Umbilical cord (tissue), 2 donors: ENCODE measurements at places on chromosomes 1 and 21.

DNA sequence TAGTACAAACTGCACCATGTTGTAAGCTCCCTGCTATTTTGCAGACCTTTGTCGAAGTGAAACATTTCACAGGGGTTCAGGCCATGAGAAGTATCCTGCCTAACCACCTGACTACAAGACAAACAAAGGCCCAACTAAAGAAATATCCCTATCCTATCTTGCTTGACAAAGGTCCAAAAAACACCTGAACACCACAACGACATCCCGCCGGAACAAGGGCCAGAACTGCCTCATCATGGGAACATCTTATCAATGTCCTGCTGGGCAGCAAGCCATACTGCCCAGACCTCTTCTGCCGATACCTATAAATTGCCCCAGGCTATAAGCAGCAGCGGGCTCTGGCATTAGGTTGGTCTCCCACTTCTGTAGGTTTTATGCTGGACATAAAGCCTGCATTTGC, 12.3 kb downstream of the MYSM1 start:
- DNase-seq = no peak

DNA sequence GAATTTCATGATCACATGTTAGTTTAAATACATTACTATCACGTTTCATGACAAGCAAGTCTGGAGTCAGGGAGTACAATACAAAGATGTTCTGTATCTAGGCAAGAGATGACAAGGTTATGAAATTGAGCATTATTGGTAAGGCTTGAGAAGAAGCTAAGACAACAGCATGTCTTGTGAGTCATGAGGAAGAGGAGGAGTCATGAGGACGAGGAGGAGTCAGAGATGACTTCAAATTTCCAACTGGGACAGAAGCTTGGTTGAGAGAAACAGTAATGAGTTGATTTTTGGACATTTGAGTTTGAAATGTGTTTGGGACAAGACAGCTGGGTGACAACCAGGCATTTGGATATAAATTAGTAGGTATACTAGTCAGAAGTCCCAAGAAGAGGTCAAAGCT, 4.3 kb upstream of the UBE2U start:
- no peak for DNase-seq

GRCh38 chr1:211614615-211615014, 35.7 kb upstream of the SLC30A1 start:
- no peak for DNase-seq

GRCh38 chr21:44021064-44021463, 9.0 kb downstream of the TRAPPC10 start:
- no peak for DNase-seq

DNA sequence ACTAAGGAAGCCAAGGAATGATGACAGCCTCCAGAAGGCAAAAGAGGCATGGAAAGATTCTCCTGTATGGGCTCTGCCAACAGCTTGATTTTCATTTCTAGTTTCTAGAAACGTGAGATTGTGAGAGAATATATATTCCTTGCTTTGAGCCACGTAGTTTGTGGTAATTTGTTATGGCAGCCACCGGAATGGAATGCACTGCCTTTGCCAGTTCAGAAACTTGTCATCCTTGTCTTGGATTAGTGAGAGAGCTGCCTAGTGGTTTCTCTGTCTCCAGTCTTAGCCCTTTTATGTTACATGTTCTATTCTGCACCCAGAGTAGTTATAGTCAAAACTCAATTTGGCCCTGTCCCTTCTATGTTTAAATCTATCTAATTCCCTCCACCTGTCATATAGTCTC, 216.0 kb upstream of the PTGFR start:
- DNase-seq = no peak

DNA sequence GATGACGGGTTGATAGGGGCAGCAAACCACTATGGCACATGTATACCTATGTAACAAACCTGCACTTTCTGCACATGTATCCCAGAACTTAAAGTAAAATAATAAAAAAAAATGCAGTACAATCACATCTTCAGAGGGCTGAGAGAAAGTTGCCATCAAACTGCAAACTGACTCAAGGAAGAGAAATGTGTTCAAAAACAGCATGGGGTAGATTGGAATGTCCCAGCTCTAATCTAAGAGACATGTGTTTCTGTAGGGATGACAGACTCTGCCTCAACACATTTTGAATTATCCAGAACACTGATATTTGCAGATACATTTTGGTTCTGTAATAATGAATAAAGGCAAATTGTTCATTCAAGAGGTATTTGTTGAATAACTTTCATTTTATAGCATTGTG, 171.2 kb upstream of the RUNX1 start:
- no peak for DNase-seq

GRCh38 chr1:71532343-71532742, 451.5 kb upstream of the ZRANB2 start:
- DNase-seq = no peak

GRCh38 chr1:173084292-173084691, 33.6 kb upstream of the TNFSF18 start:
- no peak for DNase-seq

DNA sequence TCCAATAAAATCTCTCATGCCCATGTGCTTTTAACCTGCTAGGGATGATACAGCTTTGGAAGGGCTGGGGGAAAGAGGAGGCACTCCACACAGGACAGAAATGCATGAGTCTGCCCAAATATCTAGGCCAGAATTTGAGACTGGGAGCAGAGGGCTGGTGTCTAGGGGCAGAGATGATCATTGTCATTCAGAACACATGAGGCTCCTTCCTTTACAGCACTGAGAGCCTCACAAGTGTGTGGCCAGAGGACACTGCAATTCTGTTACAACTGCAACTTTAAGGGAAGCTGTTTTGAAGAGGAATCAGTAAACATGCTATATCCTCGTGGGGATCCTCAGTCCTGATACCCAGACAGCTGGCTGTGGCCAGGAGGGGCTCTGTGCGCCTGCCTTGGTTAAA, 541.3 kb downstream of the OMA1 start:
- DNase-seq = no peak

DNA sequence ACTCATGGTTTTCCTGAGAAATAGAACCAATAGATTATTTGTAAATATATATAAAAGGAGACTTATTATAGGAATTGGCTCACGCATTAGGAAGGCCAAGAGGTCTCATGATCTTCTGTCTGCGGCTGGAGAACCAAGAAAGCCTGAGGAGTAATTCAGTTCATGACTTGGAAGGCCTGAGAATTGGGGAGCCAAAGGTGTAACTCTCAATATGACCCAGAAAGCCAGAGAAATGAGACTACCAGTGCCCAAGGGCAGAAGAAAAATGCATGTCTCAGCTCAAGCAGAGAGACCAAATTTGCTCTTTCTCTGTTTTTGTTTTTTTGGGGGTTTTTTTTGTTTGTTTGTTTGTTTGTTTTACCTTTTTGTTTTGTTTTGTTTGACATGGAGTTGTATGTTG, 19.5 kb downstream of the SLAMF7 start:
- no peak for DNase-seq

- DNase-seq = no peak
These were observed 348.8 kb downstream of the RYR2 start for GRCh38 chr1:237390823-237391222.

DNA sequence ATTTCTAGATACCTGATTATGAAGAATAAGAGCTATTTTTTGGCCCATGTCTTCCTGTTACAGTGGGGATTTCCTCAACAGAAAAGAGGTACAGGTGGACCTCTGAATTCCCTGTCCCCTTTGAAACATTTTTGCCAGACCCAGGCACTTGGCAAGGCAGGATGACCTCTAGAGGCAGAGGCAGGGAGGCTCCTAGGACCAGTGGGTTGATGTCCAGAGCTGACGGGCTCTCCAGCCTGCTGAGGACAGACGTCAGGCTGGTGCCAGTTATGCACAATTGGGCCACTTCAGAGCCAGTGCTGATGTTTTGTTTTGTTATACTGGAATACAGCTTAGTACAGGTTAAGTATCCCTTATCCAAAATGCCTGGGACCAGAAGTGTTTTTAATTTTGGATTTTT, 18.5 kb upstream of the A3GALT2 start:
- DNase-seq = no peak

GRCh38 chr1:16981269-16981849, 939 bp upstream of the MFAP2 start:
- DNase-seq = no peak

GRCh38 chr1:65260851-65261473, 48.4 kb upstream of the DNAJC6 start:
- DNase-seq = peak; percentile 21

DNA sequence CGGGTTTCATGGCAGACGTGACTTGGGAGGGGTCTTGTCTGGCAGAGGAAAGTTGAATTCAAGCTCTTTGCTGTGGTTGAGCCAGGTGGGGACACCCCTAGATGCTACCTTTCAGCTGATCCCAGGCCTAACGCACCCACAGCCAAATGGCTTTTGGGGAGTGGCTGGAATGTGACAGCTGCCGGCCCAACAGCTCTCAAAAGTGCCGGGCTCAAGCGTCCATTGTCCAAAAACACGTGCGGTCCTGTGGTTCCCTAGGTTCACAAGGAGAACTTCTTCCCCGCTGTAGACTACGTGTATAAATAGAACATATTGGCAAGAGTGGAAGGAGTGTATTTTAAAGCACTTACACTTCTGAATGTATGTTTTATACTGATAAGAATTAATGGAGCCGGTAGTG, 87.1 kb upstream of the ARHGEF16 start:
- DNase-seq = no peak

- peak; percentile 11 for DNase-seq
These were observed 80.3 kb downstream of the LRIG2 start for GRCh38 chr1:113153116-113153803.

GRCh38 chr1:18915341-18915740, 13.0 kb upstream of the ALDH4A1 start:
- no peak for DNase-seq

DNA sequence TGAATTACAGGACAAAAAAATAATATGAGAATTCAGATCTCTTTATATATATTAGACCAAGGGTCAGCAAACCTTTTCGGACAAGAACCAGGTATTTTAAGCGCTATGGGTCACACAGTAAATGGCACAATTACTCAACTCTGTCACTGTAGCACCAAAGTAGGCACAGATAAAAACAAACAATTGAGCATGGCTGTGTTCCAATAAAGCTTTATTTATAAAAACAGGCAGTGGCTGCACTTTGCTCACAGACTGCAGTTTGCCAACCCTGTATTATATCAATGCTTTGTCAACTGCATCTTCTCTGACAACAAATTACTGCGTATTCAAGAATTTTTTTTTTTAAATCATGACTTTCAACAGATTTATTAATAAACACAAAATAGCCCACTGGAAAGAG, 29.8 kb downstream of the EDEM3 start:
- DNase-seq = no peak

GRCh38 chr1:115454837-115455511, 116.9 kb upstream of the NGF start:
- DNase-seq = peak; percentile 13

- no peak for DNase-seq
These were observed 9.7 kb downstream of the RD3 start for GRCh38 chr1:211482306-211482705.

DNA sequence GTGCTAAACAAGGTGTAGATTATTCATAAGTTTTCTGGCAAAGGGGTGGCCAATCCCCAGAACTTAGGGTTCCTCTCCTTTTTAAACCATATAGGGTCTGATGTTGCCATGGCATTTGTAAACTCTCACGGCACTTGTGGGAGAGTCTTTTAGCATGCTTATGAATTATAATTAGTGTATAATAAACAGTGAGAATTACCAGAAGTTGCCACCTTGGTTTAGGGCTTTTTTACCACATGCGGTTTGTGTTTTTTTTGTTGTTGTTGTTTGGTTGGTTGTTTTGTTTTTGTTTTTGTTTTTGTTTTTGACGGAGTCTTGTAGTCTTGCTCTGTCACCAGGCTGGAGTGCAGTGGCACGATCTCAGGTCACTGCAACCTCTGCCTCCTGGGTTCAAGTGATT, 8.9 kb upstream of the LAX1 start:
- DNase-seq = no peak

- no peak for DNase-seq
These were observed 648.4 kb downstream of the PTPRC start for GRCh38 chr1:199287206-199287605.

DNA sequence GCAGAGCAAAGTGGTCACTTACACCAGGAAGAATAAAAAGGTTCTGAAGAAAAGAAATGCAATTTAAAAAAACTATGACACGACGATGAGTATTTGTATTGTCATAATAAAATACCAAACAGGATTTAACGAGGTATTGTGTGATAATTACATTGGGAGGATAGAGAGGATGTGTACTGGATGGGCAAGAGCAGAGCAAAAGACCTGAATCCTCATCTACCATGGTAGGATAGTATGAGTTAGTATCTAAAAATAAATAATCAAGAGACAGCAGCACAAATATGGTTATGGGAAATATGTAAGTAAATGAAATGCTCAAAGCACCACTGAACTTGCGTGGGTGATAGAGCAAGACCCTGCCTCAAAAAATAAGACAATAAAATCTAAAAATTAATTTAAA, 162.6 kb downstream of the CDC42BPA start:
- no peak for DNase-seq

GRCh38 chr1:48555271-48555670, 83.3 kb upstream of the SPATA6 start:
- peak; percentile 20 for DNase-seq

DNA sequence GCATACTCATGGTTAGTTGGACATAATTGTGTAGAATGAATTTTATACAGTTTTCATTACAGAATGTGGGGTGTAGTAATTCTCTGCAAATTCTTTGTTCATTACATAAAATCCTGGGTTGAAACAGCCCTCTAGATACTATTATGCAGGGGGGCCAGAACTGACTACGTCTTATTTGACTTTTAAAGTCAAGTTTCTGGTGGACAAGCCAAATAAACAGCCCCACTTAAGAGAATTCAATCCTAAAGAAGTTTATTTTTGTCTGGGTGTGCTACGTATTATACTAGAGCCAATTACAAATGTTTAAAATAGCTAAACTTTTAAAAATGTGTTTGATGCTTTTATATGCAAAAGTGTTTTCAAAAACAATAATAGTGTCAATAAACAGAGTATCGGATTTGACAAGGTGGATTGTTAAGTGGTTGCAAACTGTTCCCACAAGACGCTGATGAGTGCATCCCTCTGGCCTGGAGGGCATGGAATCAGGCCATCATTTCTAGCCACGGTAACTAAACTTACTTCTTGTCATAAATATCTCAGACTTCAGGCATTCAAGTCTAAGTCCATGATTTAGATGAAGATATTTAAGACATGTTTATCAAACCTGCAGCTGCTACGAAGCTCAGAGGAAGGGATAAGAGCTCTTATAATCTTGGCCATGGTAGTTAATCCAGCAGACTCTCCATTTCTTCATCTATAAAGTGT, 646.3 kb downstream of the KIF26B start:
- DNase-seq = peak; percentile 66

GRCh38 chr1:181206513-181206912, 118.0 kb downstream of the IER5 start:
- no peak for DNase-seq

GRCh38 chr1:211474451-211474850, 17.5 kb downstream of the RD3 start:
- no peak for DNase-seq

DNA sequence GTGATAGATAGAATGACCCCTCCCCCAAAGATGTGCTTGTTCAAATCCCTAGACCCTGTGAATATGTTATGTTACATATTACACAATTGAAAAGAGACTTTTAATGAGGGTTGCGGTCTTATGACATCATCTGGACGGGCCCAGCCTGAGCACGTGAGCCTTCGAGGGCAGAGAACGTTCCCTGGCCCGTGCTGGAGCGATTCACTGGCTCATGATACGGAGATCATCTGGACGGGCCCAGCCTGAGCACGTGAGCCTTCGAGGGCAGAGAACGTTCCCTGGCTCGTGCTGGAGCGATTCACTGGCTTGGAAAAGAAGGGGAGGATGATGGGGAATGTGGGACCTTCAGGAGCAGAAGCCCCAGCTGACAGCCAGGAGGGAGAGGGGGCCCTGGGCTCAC, 34.4 kb upstream of the COL18A1 start:
- DNase-seq = no peak
